GF-D8 (cell line): ENCODE measurements at places on chromosomes 2 and 18.

DNA sequence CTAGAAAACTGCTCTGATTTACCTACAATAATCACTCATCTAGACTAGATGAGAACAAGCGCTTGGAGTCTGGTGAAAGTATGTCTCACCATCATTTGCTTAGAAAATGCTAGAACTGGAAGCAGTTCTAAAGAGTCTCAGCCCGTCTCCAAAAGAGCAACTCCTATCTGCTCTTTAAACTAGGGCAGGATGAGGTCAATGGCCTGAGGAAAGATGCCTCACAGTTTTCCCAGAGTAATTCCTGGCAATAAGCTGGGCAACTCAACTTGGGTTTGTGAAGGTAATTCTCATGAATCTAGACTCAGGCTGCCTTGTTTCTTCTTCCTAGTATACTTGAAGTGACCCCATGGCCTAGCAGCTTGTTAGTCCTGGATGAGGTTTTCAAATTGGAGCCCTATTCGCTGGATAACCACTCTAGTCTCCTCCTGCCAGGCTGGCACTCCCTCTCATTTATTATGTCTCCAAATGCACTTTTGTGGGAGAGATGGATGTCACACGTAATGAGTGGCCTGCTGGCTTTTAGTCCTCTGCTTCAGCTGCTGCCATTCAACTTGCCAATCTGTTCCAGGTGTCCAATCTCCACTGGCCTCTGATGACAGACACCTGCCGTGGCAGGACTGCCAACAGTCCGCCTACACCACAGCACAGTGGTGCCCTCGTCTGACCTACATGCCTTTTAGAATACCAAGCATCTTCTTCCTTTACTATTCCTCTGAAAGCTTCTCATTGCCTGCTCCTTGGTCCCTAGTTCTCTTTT is 80.9 kb downstream of the CABYR start:
- DNase-seq, result no peak

DNA sequence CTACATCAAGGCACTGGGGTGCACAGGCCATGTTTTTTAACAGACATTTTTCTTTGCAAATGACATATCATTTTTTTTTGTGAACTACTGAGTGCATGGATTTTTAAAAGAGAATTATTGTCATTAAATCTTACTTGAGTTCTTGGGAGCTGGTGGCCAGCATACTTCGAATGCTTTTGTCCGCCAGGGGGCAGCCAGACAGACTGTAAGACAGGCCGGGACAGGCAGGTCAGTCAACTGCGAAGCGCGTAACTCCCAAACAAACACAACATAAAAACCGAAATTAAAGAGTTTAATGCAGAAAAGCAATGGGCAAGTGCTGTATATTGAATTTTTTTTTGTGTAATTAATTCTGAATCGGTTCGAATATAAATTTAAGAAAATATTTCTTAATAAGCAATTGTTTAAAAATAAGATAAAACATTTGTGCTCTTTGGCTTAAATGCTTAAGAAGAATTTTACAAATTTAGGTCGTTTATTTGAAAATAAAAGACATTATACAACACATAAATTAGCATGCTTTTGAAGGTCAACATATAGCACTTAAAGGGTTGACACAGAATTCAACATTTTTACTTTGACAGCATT is 142.2 kb upstream of the PXDN start:
- no peak for DNase-seq

DNA sequence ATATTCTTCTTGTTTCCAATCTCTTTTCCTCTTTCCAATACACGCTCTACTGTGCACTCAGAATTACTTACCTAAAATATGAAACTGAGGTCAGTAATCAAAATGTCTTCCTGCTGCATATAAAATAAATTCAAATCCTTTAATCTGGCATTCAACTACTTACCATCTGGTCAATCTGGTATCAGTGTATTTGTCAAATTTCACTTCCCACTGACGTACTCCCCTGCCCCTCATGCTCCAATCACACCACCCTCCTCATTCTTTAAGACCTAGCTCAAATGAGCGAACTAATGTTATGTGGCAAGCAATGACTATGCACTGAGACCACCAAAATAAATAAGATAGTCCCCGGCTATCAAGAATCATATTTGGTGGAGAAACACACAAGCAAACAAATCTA is 6.7 kb downstream of the ASB3 start:
- DNase-seq, result no peak

GRCh38 chr2:138445227-138445626 is 56.3 kb upstream of the SPOPL start:
- DNase-seq, result no peak
